Substantia nigra (tissue), 51 donors: ENCODE measurements at places on chromosomes 11 and 22.
A peak's percentile ranks its signal among the peaks of the same experiment; 100 is the strongest.

DNA sequence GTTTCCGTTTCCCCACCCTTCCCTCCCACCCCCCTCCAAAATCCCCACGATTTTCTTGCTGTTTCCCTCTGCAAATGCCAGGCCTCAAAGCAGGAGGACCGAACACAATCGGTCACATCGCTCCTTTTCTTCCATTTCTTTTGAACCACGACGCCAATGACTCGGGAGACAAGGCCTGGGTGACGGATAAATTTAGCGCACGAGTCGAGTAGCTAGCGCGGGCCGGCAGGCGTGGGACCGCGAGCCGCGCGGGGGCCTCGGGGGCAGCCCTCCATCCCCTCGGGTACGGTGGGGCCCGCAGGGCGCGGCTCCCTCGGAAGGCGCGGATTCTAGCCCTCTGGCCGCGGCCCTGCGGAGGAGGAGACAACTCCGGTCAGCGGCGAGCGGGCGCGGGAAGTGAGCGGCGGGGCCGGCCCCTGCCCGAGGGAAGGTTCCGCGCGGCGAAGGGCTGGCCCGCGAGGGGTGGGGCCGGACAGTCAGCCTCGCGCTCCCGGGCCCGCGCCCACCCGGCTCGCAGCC, 414 bp downstream of the JOSD1 start:
- no peak for DNase-seq

- DNase-seq: no peak
Observed at GRCh38 chr11:133828871-133829270, 16.4 kb downstream of the SPATA19 start.

DNA sequence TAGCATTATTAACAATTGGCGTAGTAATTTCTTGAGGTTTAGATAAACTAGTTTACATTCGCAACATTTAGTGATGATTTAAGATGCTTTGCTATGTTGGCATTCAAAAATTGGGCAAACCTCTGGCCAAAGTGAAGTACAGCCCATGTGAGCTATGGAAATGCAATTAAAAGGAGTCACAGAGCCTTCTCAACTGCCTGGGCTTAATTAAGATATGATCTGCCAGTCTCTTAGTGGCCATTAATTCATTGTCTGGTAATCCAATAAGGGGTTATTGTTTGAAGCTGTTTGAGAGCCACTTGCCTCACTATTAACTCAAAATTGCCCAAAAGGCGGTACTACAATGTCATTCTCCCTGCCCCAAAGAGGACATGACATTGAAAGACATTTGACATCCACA, 608.9 kb downstream of the NTM start:
- no peak for DNase-seq

- no peak for DNase-seq
Observed at GRCh38 chr11:37105427-37105826, 507.4 kb upstream of the RAG2 start.

GRCh38 chr11:83572581-83573496, 286.7 kb upstream of the CCDC90B start:
- no peak for DNase-seq

GRCh38 chr22:43418079-43418825, 6.4 kb downstream of the MPPED1 start:
- DNase-seq: no peak

DNA sequence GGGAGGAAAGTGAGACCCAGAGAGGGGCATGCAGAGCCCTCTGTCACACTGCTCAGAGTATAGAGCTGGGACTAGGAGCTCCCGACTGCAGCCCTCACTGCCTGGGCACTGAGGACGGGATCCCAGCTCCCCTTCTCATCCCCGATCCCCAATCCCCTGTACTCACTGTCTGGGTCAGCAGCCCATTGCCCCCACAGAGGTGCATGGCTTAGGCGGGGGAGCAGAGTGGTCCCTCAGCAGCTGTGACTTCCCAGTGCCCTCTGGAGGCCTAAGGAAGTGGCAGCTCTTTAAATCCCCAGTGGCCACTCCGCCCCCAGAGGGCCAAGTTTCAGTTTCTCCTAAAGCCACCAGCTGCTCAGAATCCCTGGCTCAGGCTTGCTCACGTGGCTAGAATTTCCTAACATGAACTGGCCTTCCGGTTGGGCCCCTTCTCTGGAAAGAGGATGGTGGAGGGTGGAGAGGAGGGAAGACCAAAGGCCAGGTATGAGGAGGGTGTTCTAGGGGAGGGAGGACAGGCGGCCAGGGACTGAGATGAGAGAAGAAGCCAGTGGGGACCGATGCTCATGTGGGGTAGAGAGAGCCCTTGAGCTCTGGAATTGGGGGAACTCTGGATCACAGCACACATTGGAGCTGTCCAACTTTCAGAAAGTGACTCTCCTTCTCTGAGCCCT, at the start of gene BATF2:
Gene BATF2, minus strand, starts transcription at position 262 of the 671 bp plus-strand sequence. Its CDS starts 57 bp downstream, at position 205.
- peak; percentile 22 for DNase-seq

GRCh38 chr11:75351791-75352587, 528 bp upstream of the ARRB1 start:
- DNase-seq: no peak

DNA sequence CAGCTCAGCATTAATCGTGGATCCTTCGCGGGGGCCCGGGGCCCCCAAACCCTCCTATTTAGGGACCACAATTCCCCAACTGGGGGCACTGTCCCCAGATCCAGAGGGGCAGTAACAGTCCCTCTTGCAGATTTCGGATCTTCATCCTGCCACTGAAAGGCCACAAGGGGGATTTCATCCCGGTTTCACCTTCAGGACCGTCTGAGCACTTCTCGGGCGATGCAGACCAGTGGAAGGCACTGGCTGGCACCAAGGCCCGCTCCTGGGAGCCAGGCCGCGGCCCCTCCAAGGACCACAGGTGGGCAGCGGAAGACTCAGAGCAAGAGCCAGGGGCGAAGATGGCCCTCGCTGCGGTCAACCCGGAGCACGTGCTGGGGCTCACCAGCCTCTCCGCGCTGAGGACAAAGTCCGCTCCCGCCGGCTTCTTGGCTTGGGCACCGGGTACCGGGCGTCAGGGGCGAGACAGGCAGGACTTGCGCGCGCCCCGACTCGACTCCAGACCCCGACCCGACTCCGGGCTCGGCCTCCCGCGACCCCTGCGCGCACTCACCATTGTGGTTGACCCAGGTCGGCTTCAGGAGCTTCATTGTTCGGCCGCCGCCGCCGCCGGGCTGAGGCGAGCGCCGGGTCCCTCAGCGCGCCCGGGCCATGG, 517 bp downstream of the HIRA start:
- peak; percentile 27 for DNase-seq

DNA sequence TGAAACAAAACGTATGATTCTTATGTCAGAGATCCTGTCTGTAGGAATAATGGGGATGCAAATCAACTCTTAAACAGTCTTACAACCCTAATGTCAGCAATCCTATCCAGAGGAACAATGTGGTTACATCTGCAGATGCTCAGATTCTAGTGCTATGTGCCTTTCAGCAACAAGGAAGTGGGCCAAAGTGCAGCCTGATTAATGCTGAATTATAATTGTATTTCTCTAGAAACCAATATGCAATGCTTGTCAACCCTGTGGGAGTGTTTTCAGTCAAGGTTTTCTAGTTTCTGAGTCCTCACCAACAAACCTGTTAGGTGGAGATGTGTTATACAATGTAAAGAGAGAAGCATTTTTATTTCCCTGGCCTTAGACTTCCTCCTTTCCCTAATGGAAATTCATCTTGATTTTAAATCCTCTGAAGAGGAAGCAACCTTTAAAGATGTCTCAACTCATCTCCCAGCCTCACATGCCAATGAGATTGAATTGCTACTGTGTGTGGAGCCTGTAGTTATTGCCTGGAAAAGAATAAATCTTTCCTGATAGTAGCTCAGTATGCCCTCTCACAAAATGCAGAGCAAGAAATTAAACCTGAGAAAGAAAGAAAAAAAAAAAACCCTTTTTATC, 26.2 kb upstream of the TMEM123 start:
- DNase-seq: no peak
